ENCODE measurements at places on chromosomes 6 and 20.

- DNase-seq: no peak
Observed at GRCh38 chr20:1330075-1330830, 1.3 kb upstream of the SDCBP2 start.

GRCh38 chr20:58657262-58657661 is 6.2 kb downstream of the STX16 start:
- DNase-seq: no peak

- no peak for DNase-seq
Observed at GRCh38 chr20:20317621-20318364, 50.1 kb upstream of the INSM1 start.

DNA sequence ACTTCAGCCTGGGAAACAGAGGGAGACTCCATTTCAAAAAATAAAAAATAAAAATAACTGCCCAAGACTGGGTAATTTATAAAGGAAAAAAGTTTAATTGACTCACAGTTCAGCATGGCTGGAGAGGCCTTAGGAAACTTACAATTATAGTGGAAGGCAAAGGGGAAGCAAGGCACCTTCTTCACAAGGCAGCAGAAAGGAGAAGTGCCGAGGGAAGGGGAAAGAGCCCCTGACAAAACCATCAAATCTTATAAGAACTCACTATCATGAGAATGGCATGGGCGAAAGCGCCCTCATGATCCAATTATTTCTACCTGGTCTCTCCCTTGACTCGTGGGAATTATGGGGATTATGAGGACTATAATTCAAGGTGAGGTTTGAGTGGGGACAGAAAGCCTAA is 95.5 kb upstream of the LGSN start:
- DNase-seq: no peak

GRCh38 chr20:47549671-47550070 is 48.0 kb downstream of the NCOA3 start:
- DNase-seq: no peak
